Left ventricle myocardium inferior (tissue), 1 donor: ENCODE measurements at places on chromosomes 6 and 20. TPM values are rescaled to one million over a fixed set of nuclear protein-coding genes. Genes with fewer than 3 reads are reported as not detected.

The SNAP91 gene
- total RNA-seq, result 2.6 TPM

The HLA-DRA gene
- total RNA-seq, result 87.3 TPM

The PLN gene
- total RNA-seq, result 2,329 TPM

The ZC3H12D gene
- total RNA-seq, result 0.25 TPM

The RBM24 gene
- total RNA-seq, result 189 TPM

The RFX6 gene
- total RNA-seq, result not detected

The CLDN20 gene
- total RNA-seq, result not detected

The GLP1R gene
- 7.5 TPM for total RNA-seq

The CST8 gene
- not detected for total RNA-seq

The TP53RK gene
- 6.0 TPM for total RNA-seq

The RIPOR2 gene
- 3.1 TPM for total RNA-seq

The MCCD1 gene
- total RNA-seq, result not detected

The SCRT2 gene
- not detected for total RNA-seq

The NINL gene
- 1.8 TPM for total RNA-seq

The ZNF391 gene
- 1.3 TPM for total RNA-seq

The ZNF343 gene
- 6.3 TPM for total RNA-seq

The NTSR1 gene
- total RNA-seq, result not detected

The FERMT1 gene
- total RNA-seq, result 0.63 TPM

The LGSN gene
- total RNA-seq, result not detected
